Left colon (tissue), 2 donors: ENCODE measurements at places on chromosomes 7 and 10. TPM values are rescaled to one million over a fixed set of nuclear protein-coding genes. Genes with fewer than 3 reads are reported as not detected.

Gene LOXL4
- total RNA-seq = 1.6 TPM

Gene SOSTDC1
- total RNA-seq = 7.1 TPM

Gene PALD1
- total RNA-seq = 1.3 TPM

DNA sequence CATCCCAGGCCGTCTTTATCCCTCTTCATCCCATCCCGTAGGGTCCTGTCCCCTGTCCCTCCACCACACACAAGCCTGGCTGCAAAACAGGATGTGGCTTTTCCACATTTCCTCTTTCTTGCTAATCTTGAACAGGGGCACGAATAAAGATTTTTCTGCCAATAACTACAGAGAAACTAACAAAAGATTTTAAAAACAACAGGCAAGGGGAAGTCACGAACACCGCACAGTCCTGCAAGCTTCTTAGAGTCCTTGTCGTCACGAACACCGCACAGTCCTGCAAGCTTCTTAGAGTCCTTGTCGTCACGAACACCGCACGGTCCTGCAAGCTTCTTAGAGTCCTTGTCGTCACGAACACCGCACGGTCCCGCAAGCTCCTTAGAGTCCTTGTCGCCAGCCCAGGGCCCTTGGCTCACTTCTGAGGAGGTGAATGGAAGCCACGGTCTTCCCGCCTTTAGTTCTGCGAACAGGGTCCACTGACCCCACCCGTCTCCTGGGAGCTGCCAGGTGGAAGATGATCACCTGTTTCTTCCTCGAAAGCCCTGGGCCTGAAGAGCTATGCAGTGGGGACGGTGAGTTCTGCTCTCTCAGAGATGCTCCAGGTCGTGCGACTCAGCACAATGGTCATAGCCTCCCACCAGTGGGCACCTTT, 10.3 kb upstream of the INSIG1 start:
- DNase-seq = no peak

GRCh38 chr7:151083071-151083823, at the start of gene TMUB1:
Gene TMUB1, minus strand, starts transcription at chr7:151083493. Its CDS starts 930 bp downstream, at chr7:151082563.
- peak; percentile 83 for DNase-seq

GRCh38 chr10:130748409-130749057, 563.0 kb downstream of the TCERG1L start:
- DNase-seq = no peak

- no peak for DNase-seq
Observed at GRCh38 chr10:28993056-28993455, 295.8 kb upstream of the LYZL1 start.

- DNase-seq = peak; percentile 74
Observed at GRCh38 chr7:20330928-20331909, 519 bp downstream of the ITGB8 start.

- peak; percentile 65 for DNase-seq
Observed at GRCh38 chr10:3467052-3467951, 294.7 kb upstream of the PITRM1 start.

GRCh38 chr10:48785796-48786195, 101.1 kb downstream of the WDFY4 start:
- no peak for DNase-seq

DNA sequence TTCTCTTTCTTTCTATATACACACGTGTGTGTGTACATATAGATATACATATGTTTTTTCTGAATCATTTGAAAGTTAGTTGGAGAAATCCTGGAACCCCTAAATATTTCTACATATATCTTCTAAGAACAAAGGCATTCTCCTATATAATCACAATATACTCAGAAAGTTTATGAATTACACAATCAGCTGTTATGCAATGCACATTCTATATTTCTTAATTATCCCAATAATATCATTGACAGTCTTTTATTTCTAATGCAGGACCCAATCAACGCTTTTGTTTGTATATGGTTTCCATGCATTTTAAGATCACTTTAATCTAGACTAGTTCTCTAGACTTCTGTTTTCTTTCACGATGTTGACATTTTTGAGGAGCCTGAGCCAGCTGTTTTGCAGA, 27.7 kb upstream of the ZNF746 start:
- DNase-seq = no peak
